ENCODE measurements at places on chromosomes 3 and 15. TPM values are rescaled to one million over a fixed set of nuclear protein-coding genes. Genes with fewer than 3 reads are reported as not detected.
A peak's percentile ranks its signal among the peaks of the same experiment; 100 is the strongest.

- DNase-seq = no peak
Observed at GRCh38 chr15:25237291-25237978, 201.4 kb downstream of the UBE3A start.

The ZPLD1 gene
- total RNA-seq = 0.33 TPM

The SCG5 gene
- 16.7 TPM for total RNA-seq

GRCh38 chr3:184155644-184156521, 706 bp downstream of the DVL3 start:
- DNase-seq = no peak

GRCh38 chr3:39090922-39091321, 16.5 kb downstream of the GORASP1 start:
- DNase-seq = peak; percentile 6

DNA sequence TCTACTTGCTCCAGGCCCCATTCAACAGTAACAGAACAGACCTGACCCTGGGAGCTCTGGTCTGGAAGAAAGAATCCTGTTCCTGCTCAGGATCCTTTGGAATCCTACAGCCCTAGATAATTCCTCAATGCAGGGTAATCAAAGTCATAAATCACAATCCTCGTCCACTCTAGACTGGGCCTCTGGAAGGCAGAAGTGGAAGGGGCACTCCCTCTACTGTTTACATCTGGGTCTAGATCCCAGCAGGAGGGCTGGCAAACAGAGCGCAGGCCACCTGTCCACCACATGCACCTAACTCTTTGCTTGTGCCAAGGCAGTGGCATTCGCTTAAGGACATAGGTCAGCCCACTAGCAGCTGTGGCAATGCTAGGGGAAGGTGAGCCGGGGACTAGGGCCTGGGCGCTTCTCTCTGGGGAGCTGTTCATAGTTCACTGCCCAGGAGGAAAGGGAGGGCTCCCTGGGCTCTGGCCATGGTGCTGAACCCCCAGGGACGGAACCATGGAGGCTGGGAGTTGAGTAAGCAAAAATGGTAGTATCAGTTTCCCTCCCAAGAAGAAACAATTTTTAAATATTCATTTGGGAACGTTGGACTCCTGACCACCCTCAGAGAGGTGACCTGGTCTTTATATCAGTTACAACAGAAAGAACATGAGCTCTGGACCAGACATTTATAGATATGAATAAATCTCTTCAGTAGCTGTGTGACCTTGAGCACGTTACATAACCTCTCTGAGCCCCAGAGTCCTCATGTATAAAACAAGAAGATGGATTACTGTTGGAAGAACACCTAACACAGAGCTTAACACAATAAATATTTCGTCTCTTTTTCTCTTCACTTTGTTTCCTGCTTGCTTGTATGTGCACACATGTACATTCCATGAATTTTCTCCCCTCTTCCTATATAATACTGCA, 90.2 kb downstream of the NTRK3 start:
- DNase-seq = peak; percentile 29

The SKOR1 gene
- total RNA-seq = 0.08 TPM

- DNase-seq = no peak
Observed at GRCh38 chr3:195035345-195036202, 235.4 kb downstream of the XXYLT1 start.

GRCh38 chr15:57662091-57662744, 44.3 kb upstream of the POLR2M start:
- DNase-seq = no peak

DNA sequence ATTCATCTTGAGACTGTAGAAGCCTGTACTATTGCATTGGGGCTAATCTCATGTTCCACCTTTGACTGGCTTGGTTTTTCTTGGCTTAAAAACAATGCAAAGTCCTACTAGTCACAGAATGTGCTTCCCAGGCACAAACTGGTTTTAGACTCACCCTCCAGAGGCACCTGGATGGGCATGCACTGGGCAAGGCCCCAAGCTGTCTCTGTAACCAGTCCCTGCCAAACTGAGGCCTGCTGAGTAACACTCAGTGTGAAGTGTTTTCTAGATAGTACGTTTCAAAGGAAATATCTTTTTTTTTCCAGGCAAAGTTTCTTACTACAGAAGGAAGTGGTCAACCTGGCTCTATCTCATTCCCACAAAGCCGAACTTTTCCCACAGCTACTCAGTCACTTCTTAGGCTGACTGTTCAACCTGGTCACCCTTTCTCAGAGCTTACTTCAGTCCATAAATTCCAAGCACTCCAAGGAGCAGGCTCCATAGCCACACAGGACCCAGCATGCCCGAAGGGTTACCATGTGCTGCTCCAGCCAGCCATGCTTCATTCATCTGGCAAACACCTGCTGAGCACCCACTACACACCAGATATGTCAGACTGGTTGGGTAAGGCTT, 57.4 kb downstream of the NPTN start:
- DNase-seq = peak; percentile 22

The WNT7A gene
- not detected for total RNA-seq
